SJCRH30 (cell line): ENCODE measurements at places on chromosomes 16 and 17.

DNA sequence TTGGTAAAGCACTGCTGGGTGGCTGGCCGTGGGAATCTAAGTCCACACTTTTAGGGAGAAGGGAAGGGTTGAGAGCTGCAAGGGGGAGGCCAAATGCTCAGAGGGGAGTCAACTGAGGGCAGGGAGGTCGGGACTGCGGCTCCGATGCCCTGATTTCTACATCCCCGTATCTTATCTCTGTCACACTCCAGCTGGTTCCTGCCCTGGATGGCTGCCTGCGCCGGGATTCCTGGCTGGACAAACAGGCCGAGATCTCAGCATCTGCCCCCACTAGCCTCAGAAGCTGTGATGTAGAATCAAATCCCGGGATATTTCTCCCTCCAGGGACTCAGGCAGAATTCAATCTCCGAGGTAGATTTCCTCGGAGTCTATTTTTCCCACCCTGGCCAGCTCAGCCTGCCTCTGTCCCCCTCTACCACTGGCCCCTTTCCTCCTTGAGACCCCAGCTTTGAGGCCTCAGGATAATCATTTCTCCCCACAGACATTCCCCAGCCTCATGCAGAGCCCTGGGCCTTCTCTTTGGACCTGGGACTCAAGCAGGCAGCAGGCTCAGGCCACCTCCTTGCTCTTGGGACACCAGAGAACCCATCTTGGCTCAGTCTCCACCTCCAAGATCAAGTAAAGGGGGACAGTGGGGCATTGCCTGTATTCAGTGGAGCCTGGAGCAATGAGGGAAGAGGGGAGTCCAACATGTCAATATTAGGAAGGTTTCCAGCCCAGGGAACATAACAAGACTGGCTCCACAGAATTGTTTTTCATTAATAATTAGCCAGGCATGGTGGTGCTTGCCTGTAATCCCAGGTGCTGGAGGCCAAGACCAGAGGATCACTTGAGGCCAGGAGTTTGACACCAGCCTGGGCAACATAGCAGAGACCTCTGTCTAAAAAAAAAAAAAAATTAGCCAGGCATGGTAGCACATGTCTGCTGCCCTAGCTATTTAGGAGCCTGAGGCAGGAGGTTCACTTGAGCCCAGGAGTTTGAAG lies 1.8 kb downstream of the SHBG start:
- no peak for DNase-seq

DNA sequence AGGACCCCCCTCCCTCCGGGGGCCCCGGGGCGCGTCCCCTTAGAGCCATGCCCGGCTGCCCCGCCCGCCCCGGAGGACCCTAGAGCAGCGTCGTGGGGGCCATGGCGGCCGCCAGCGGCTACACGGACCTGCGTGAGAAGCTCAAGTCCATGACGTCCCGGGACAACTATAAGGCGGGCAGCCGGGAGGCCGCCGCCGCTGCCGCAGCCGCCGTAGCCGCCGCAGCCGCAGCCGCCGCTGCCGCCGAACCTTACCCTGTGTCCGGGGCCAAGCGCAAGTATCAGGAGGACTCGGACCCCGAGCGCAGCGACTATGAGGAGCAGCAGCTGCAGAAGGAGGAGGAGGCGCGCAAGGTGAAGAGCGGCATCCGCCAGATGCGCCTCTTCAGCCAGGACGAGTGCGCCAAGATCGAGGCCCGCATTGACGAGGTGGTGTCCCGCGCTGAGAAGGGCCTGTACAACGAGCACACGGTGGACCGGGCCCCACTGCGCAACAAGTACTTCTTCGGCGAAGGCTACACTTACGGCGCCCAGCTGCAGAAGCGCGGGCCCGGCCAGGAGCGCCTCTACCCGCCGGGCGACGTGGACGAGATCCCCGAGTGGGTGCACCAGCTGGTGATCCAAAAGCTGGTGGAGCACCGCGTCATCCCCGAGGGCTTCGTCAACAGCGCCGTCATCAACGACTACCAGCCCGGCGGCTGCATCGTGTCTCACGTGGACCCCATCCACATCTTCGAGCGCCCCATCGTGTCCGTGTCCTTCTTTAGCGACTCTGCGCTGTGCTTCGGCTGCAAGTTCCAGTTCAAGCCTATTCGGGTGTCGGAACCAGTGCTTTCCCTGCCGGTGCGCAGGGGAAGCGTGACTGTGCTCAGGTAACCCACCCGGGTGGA lies 759 bp downstream of the ALKBH5 start:
- DNase-seq: peak; percentile 79

GRCh38 chr16:86628614-86629013 lies 50.3 kb downstream of the FOXL1 start:
- no peak for DNase-seq

DNA sequence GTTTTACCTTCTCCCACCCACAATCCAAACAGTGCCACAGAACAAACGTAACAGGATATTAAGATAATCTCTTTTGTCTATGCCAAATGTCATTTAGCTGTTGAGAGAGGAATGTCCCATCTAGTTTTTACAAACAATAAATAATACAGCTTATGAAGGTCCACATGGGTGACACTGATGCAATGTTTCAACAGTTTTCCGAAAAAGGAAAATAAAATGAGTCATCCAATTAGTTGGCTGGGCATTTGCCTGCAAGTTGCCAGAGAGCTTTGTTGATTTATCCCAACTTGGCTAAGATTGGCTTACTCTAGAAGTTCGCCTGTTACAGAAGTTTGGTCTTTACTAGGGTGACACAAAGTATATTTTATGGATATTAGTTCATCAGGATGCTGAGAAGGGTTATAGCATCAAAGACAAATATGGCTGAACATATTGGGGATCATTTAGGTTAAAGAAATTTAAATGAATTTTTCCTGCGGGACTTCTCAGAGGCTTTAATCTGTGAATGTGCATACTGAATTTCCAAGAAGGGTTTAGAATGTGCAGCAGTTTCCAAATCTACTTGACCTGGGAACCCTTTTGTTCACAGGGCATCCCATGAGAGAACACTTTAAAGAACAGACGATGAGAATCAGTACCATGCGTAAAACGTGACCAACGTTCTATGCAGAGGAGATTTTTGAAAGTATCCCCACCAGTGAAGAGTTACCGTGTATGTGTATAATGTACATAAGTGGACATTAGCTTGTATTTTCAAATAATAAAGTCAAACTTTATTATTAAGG lies 73.1 kb downstream of the CDH13 start:
- DNase-seq: no peak

DNA sequence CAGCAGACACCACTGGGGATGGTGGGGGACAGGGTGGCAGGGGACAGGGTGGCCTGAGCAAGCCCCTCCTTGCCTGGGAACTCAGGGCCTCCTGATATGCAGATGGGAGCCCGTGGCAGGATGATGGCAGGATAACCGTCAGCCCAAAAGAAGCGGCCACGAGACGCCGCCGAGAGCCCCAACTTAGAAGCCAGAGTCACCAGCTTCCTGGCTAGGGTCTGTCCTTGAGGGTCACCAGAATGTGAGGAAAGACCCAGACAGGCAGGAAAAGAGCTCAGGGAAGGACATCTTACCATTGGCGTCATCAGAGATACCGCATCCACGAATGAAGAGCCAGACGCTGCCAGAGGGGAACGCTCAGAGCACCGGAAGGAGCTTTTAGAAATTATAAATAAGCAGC lies 19.4 kb downstream of the RAB40C start:
- no peak for DNase-seq

DNA sequence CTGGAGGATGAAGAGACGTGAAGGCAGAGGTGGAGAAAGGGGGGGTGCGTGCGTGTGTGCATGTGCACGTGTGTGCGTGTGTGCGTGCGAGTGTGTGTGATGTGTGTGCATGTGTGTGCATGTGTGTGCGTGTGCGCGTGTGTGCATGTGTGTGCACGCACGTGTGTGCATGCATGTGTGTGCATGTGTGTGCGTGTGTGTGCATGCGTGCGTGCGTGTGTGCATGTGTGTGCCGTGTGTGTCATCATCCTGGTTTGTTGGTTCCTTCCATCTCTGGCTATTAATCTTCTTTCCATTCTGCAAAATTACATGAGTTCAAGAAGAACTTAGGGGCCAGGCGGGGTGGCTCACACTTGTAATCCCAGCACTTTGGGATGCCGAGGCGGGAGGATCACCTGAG lies 17.0 kb upstream of the RPL38 start:
- no peak for DNase-seq

- no peak for DNase-seq
These were observed 9.7 kb downstream of the RPA1 start for GRCh38 chr17:1839516-1839915.

GRCh38 chr16:58620396-58620795 lies 9.2 kb downstream of the CNOT1 start:
- DNase-seq: no peak

DNA sequence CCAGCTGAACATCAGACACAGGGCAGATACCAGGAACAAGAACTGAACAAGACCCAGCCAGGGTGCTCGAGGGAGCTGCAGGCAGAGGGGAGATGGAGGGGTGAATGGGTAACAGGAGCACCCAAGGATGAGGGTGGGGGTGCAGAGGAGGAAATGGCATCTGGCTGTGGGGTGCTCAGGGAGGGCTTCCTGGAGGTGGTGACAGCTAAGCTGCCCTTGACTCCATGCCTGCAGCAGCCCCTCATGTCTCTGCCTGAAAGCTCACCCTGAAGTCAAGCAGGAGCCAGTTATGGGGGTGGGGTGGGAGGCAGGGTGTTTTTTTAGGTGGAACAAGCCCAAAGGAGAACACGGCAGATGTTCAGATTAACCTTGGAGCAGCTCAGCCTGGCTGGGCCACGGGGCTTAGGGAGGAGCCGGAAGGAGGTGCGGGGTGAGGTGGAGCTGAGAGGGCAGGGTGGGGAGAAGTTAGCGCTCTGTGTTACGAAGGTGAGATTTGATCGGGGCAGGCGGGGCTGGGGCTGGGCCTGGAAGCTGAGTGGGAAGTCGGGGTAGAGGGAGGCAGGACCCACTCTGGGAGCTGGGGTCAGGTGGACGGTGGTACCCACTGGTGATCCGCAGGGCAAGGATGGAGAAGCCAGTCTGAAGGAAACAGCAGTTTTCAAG lies 143.0 kb downstream of the ENGASE start:
- DNase-seq: no peak

DNA sequence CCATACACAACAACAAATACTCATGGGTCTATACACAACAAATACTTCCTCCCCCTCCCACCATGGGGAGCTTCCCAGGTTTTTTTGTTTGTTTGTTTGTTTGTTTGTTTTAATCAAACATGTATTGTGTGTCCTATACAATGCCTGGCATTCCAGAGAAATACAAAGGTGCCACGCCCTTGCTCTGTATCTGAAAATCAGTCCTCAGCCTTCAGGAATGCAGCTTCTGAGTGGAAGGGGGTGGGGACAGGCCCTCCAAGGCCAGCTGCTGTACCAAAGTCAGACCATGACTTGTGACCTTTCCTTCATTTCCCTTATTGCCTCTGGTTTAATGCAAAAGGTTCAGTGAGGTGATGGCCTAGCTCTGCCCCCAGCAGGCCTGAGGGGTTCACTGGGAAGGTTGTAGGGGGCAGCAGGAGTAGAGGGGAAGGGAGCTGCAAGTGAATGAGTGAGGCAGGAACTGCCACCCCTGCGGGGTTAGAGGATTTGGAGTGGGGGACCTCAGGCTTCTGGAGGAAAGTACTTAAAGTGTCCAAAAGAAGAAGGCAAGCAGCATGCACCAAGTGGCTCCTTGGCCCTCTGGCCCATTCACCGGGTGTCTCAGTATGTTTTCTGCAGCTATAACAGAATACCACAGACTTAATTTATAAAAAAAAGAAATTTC lies 105.2 kb downstream of the CLEC16A start:
- peak; percentile 16 for DNase-seq

DNA sequence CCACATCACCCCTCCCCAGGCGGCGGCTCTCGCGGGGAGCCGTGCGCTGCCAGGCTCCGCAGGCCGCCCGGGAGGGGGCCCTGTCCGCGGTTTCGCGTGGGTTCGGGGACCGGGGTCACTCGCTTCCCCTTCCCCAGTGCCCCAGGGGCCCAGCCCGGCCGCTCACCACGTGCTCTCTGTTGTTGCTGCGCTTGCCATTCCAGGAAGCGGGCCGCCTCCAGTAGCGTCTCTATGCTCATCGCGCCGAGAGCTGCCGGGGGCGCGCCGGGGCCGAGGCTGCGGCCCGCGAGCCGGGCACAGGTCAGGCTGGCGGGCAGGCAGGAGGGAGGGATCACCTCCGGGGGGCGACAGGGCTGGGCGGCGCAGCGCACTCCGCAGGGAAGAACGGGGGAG lies 390 bp downstream of the MNT start:
- peak; percentile 56 for DNase-seq

GRCh38 chr17:74296548-74296936 lies 22.5 kb downstream of the DNAI2 start:
- peak; percentile 67 for DNase-seq
